Skeletal muscle cell (primary cell): ENCODE measurements at places on chromosomes 7 and 10.

- no peak for DNase-seq
These were observed 58.3 kb upstream of the NKX6-2 start for GRCh38 chr10:132844069-132844809.

GRCh38 chr7:76125560-76125959 is 76.1 kb upstream of the SRRM3 start:
- no peak for DNase-seq

GRCh38 chr10:113232928-113233511 is 283.0 kb downstream of the TCF7L2 start:
- no peak for DNase-seq

DNA sequence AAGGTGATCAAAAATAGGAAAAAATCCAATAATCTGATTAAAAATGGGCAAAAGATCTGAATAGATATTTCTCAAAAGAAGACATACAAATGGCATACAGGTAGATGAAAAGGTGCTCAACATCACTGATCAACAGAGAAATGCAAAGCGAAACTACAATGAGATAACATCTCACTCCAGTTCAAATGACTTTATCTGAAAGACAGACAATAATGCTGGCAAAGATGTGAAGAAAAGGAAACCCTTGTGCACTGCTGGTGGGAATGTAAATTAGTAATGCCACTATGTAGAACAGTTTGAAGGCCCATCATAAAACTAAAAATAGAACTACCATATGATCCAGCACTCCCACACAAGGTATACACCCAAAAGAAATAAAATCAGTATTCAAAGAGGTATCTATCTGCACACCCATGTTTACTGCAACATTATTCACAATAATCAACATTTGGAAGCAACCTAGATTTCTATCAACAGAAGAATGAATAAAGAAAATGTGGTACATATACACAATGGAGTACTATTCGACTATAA is 85.0 kb downstream of the LRRN3 start:
- no peak for DNase-seq

- DNase-seq = no peak
These were observed 22.8 kb downstream of the C10orf105 start for GRCh38 chr10:71696628-71697326.

- DNase-seq = no peak
These were observed 125.3 kb upstream of the SGCE start for GRCh38 chr7:94781236-94781635.

DNA sequence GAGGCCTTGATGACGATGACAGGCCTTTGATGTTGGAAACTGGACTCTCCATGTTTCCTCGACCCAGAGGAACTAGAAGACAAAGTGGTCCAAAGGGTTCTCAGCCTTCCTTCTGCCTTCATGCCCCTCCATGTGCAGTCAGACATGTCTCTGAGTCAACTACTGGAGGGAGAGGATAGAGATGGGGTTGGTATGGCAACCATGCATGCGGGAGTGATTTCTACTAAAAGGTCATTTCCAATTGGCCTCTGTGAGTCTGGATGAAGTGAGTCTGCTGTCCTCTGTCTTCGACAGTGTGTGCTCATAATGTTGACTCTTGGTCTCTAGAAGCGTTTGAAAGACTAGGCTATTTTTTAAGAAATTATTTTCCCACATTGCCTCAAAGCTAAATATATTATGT is 29.2 kb downstream of the STK17A start:
- DNase-seq = no peak

GRCh38 chr10:35433851-35434426 is 97.6 kb downstream of the CCNY start:
- peak; percentile 76 for DNase-seq
